ENCODE measurements at places on chromosomes 6 and 20. TPM values are rescaled to one million over a fixed set of nuclear protein-coding genes. Genes with fewer than 3 reads are reported as not detected.

GRCh38 chr6:130693944-130694343, 133.3 kb upstream of the SMLR1 start:
- no peak for DNase-seq

GRCh38 chr6:165817771-165818170, 154.7 kb upstream of the PDE10A start:
- DNase-seq: no peak

DNA sequence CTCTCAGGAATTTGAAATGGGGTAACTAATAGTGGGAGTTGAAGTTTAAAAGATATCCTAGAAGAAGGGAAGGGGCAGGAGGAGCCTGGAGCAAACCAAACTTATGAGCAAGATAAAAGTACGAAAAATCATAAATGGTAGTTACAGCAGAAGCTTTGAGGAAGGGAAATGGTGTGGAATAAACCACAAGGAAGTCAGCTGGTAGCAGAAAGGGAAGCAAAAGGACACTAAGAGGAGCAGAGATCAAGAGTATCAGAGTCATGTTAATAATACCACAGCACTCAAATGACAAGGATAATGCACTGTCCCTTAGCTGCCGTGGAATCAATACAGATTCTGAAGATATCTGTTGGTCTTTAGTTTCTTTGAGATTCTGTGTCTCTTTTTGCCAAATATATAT, 44.9 kb upstream of the CCDC28A start:
- no peak for DNase-seq

DNA sequence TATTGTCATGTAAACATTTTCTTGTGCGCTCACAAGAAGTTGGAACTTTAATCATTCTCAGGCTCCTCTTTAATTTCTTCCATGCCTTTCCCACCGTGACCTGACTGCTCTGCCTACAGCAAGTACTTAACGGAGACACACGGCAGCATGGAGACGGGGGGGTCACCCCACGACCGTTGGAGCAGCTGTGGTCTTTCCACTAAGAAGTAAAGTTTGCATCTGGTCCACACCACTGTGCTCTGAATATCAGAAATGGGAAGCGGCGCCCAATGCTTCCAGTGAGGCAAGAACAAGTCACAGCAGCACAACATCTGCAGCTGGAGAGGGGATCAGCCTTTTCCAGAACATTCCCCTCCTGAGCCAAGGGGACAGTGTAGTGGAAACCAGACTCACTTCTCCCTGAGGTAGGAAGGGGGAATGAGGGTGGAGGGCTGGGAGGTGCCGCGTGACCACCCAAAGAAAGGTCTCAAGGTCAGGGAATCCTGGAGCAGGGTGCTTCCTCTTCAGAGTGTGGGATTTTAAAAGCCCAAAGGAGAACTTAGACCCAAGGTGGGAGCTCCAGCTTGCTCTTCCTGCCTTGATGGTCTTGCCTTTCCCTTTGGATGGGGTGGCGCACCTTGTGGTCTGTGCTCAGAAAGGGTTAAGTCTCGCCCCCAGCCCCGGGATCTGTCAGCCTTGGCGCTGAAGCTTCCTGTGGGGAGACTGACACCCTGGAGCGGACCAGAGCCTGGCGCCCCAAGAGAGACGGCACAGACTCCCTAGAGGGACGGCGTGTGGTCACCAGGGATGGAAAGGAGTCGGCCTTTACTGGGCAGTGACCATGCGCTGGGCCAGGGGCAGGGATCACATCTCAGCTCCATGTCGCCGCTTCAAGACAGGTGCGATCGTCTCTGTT, 25.6 kb upstream of the SMOC2 start:
- DNase-seq: no peak

DNA sequence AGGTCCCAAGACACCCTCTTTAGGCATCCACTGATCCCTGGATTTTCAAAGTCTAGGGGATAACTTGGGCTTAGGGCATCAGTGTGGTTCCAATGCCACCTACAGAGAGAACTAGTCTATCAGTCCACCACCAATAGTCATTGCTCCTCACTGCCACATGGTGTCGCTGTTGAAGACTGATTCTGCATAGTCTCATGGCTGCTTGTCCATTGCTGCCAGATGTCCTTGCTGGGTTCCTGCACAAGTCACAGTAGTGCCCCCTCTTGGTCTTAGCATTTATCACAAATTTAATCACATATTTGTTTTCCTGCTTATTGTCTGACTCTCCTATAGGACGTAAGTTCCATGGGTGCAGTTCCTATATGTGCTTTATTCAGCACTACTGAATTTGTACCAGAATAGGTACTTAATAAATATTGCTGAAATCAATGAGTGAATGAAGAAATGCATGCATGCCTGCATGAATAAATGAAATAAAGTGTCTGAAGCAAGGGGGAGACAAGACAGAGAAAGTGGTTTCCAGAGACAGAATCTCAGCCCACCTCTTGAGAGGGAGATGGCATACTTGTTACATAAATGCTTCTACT, 45.9 kb upstream of the RALY start:
- DNase-seq: no peak

SLA2 gene
- 0.47 TPM for total RNA-seq

DNA sequence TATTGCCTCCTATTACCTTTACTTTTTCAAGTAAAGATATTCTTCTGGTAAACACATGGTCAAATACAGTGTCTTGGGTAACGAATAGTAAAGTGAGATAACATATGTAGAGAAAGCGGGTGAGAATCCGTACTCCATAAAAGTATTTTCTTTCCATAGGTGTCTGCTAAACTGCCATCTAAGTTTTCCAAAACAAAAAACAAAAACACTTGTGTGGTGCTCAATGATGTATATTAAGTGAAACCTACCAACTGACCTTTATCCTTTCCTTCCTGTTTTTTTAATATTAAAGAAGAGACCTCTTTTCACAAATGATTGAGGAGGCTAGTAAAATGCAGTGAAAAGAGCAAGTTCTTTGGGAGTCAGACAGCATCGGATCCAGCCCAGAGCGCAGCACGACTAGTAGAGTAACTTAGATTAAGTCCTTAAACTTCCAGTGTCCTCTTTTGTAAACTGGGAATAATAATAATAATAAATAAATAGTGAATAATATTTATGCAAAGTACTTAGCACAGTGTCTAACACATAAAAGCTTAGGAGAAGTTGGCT, 437 bp upstream of the CDKAL1 start:
- DNase-seq: no peak

DNA sequence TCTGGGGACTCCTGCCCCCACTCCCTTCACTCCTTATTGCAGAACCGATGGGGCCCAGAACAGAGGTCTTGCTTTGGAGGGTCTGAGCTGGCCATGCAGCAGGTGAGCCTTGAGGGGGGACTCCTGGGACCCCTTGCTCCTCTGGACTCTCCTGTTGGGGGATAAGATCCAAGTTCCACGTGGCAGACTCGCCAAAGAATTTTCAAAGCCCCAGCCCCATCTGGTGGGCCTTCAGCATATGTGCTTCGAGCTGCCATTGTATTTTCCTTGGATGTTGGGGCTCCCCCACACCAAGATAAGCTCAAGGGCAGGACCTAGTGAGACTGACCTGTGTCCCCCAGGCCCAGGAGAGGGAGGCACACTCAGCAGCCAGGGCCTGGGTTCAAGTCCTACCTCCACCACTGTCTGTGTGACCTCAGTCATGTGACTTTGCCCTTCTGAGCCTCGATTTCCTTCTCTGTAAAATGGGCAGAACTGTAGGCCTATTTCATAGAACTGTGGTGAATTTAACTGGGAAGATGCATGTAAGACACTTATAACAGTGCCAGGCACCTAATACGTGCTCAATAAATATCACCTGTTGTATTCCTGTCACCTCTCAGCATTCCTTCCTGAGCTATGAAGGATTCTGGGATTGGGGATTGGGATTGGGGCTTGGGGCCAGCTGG, 115.5 kb downstream of the VEGFA start:
- no peak for DNase-seq

Measured in left ventricle myocardium superior (tissue), 1 donor.